ENCODE measurements at places on chromosomes 3 and 15.
A peak's percentile ranks its signal among the peaks of the same experiment; 100 is the strongest.

DNA sequence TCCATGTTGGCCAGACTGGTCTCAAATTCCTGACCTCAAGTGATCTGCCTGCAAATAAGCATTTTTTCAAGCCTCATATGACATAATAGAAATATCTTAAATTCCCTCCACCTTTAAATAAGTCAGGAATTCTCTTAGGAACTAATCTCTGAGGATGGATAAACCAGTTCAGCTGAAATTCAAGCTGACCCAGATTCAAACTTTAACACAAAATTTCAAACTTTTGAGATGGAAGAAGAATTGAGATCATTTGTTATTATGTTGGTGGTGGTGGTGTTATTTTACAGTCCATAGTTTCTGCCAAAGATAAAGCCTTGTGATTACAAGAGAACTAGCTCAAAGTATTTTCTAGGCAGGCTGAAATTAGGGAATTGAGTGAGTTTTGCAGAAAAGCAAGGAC, 85.5 kb downstream of the SSR3 start:
- no peak for DNase-seq

GRCh38 chr3:182784542-182784941, 8.8 kb upstream of the ATP11B start:
- DNase-seq = no peak

- no peak for DNase-seq
Measured at GRCh38 chr3:186115239-186115996, 6.5 kb upstream of the ETV5 start.

- no peak for DNase-seq
Measured at GRCh38 chr3:85838921-85839320, 880.1 kb downstream of the CADM2 start.

GRCh38 chr15:60076045-60076444, 71.9 kb downstream of the FOXB1 start:
- DNase-seq = no peak

- DNase-seq = no peak
Measured at GRCh38 chr15:80490431-80490990, 86.3 kb downstream of the ARNT2 start.

- DNase-seq = no peak
Measured at GRCh38 chr15:91974321-91974720, 120.8 kb downstream of the SLCO3A1 start.

DNA sequence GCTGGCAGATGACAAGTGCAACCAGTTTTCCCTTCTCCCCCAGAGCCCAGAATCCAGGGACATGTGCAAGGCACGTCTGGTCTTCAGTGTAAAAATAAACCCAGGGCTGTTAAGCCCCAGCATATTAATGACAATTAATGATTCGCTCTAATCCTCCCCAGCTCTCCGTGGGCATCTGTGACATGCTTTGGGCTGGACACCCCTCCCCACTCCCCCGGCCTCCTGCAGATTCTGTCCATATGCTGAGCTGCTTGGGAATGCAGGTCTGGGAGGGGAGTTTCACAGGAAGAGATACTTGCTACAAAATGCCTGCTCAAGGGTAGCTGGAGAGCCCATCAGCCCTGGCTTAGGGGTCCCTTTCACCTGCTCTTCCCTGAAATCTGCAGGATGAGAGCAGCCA, 43.0 kb upstream of the NTRK3 start:
- no peak for DNase-seq

GRCh38 chr3:11356269-11356668, 84.1 kb downstream of the ATG7 start:
- no peak for DNase-seq

GRCh38 chr15:91528801-91529200, 324.7 kb upstream of the SLCO3A1 start:
- DNase-seq = no peak

GRCh38 chr3:198070871-198071270, 110.9 kb downstream of the LMLN start:
- DNase-seq = no peak

- no peak for DNase-seq
Measured at GRCh38 chr3:19702416-19703078, 231.5 kb downstream of the EFHB start.

GRCh38 chr15:74627766-74628165, 12.1 kb downstream of the CLK3 start:
- no peak for DNase-seq

- DNase-seq = no peak
Measured at GRCh38 chr3:155704061-155704460, 40.8 kb downstream of the PLCH1 start.

- no peak for DNase-seq
Measured at GRCh38 chr3:191020730-191021396, 158.4 kb upstream of the GMNC start.

- DNase-seq = no peak
Measured at GRCh38 chr3:125349055-125349454, 26.1 kb downstream of the ZNF148 start.

GRCh38 chr3:89002191-89002590, 105.2 kb upstream of the EPHA3 start:
- DNase-seq = no peak

- DNase-seq = no peak
Measured at GRCh38 chr3:157388976-157389375, 47.7 kb upstream of the PTX3 start.

DNA sequence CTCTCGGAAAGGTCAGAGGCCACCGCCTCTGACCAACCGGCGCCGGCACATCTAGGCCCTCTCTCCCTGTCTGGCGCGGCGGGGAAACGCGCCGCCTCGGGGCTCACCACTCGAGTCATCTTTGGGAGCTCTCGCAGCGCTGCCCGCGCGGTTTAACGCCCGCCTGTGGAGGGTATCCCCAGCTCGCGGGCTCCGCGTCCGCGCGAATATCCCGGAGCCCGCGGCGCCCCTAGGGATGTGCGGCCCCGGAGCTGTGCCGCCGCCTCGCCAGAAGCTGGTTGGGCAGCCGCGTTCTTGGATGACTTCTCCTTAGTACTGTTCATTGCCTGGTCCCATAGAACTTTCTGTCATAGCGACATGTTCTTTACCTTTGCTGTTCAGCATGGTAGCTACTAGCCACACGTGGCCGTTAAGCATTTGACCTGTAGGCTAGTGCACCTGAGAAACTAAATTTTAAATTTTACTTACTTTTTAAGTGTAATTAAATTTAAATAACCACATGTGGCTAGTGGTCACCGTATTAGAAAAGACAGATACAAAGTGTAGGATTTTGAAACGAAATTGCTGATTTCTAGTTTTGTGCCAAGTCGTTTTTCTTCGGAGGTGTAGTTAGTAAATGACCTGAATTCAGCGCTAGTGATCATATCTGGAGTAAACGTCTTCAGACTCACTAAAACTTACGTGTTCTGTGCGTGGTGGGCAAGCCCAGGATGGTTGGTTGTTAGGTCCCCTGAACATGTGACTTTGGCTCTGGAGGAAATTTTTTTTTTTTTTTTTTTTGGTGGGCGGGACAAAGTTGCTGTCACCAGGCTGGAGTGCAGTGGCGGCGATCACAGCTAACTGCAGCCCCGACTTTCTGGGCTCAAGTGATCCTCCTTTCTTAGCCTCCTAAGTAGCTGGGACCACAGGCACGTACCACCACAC, 835 bp downstream of the ARIH2 start:
- DNase-seq = no peak

DNA sequence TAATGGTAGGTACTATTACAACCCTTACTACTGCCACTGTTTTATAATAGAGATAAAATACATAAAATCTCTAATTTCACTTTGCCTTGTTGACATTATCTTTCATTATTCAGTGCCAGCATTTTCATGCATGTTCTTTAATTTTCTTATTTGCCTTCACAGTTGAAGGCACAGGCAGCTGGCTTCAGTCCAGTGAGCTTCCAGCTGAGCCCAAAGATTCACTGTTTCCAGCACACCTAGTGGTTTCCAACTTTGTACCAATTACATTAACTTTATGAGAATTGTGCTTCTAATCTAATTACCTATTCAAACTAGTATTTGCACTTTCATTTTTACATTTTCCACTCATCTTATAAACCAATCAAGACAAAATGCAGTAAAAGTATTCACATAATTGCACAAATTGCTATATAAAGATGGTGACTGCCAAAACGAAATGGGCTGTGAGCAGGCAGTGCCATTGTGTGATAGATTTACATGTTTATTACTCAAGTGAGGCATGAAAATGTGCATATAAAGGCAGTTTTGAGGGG, 228.3 kb downstream of the MFSD1 start:
- DNase-seq = no peak

GRCh38 chr3:195906865-195907683, 1.3 kb downstream of the TNK2 start:
- no peak for DNase-seq

- DNase-seq = peak; percentile 63
Measured at GRCh38 chr3:187739561-187740332, 5.5 kb downstream of the BCL6 start.

DNA sequence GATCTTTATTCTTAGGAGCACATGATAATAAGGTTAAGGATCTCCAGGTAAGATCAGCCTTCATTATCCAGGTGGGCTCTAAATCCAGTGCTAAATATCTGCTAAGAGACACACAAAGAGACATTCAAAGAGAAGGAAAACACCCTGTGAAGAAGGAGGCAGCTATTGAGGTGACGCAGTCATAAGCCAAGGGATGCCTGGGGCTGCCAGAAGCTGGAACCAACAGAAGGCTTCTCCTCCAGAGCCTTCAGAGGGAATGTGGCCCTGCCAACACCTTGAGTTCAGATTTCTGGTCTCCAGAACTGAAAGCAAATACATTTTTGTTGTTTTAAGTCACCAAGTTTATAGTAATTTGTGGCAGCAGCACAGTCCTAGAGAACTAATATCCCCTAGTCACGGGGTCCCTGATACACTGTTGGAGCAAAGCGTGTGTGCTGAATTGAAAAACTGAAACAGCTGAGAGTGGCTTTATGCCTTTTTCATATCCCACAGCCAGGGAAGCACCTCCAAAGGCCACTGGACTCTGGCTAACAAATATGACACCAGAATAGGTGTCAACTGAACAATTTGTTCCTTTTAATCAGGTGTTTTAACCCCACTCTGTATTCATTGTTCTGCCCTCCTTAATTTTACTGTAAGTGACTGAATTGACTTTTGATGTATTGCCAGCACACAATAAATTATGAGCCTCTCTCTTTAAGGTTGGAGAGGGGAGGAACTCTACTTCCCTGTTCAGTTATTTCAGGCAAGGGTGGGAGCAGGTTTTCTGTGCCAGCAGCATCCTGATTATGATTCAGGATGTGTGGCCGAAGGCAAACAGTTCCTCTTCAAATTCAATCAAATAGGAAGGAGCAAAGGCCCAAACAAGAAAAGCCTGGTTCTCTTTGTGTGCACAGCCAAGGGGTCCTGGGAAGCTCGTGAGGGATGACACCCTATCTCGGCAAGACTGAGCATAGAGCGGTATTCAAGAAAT, 151.8 kb upstream of the HES1 start:
- DNase-seq = no peak

- no peak for DNase-seq
Measured at GRCh38 chr3:64977308-64978100, 289.7 kb upstream of the ADAMTS9 start.
